ENCODE measurements at places on chromosomes 7 and 10.

GRCh38 chr10:123938890-123939289 is 47.3 kb upstream of the CPXM2 start:
- DNase-seq, result no peak

- no peak for DNase-seq
Measured at GRCh38 chr10:126235091-126235978, 152.9 kb downstream of the ADAM12 start.

GRCh38 chr7:128757203-128757602 is 18.0 kb downstream of the CALU start:
- DNase-seq, result no peak

GRCh38 chr10:21170216-21170615 is 273.1 kb upstream of the NEBL start:
- no peak for DNase-seq

DNA sequence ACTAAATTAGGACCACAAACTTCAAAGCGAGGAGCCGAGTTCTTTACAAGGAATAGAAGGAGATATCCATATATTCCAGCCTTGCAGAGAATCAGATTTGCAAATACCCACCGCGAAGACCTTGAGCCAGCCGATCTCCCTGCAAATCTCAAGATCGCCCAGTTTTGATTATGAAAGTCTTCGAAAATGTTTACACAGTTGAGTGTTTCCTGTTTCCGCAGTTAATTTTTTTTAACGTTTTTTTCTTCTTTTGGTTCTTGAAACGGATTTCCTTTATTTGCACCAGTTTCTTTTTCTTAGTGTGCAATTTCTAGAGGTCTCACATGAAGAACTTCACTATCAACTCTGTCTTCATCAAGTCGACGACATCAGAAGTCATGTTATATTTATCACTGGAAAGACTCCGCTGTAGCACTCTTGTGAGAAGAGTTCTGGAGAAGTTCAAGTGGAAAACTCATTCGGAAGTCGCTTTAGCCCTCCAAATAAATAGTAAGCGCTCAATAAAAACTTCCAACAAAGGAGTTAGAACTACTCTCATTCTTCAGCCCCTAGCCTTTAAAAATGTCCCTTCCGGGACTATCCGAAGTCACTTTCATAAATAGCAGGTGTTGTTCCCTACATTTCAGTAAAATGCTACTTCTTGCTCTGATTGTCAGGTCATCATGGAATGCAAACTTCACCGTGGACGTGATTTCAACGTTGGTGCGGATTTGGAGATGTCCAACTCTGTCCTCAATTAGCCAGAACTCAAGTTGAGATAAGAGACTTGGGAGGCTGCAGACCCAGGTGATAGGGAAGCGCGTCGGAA is 11.9 kb upstream of the SPAG6 start:
- no peak for DNase-seq

DNA sequence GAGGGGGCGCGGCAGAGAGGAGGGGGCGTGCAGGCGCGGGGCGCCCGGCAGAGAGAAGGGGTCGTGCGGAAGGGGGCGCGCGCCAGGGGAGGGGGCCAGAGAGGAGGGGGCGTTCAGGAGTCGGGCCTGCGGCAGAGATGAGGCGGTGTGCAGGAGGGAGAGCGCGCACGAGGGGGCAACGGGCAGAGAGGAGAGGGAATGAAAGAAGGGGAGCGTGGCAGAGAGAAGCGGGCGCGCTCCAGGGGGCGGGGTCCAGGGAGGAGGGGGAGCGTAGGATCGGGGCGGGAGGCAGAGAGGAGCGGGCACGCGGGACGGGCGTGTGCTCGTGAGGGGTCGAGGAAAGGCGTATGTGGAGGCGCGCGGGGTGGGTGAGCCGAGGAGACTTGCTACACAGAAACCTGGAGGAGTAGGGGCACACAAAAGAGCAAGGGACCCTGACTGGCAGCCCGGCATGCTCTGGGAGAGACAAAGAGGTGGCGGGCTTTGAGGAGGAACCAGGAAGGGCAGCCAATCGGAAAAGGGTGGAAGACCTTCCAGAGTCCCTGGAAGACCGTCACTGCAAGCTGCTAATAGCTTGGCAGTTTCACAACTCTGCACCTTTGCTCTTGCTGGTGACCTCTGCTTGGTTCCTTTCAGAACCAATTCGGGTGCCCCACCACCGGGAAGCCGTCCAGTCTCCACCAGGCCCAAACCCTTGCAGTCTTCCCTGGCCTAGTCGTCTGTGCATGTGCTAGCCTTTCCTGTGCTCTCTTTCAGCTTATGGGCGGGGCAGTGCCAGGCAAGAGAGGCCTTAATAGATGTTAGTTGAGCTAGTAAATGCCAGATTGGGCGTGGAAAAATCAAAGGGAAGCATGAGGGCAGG is 639 bp downstream of the DYDC2 start:
- no peak for DNase-seq

DNA sequence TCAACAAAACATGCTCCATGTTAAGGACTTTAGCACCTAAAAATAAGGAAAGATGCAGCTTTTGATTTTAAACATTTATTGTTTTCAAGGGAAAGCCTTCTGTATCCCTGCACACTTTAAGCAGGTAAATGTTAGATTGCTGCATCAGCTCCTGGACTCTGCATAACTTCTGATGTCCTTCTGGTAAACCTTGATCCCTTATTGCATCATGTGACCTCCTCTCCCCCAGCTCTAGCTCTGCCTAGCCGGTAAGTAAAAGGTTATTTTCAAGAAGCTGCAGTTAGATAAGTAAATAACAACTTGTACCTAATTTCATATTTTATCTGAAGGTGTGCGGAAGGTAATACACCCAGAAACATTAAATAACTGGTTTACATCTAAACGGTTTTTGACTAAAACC is 37.5 kb downstream of the PDK4 start:
- DNase-seq, result no peak

DNA sequence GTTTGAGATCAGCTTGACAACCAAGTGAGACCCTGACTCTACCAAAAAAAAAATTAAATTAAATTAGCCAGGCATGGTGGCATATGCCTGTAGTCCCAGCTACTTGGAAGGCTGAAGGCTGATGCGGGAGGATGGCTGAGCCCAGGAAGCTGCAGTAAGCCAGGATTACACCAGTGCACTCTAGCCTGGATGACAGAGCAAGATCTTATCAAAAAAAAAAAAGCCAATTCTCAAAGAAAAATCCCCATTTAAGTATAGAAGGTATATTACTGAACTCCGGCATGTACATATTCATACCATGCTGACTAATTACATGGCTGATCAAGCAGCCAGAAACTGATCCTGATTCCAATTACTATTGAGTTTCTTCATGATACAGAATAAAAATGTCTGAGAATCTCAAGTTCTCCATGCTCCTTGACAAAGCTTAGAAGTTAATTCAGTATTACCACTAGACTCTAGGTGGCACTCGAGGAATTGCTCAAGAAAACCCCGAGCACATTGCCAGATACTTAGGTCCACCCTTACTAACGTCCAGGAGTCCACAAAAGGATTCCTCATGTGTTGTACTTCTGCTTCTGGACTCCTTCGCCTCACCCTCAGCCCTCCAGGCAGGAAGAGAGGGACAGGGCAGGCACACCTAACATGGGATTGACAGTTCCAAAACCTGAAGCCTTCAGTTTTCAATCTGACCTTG is 148.9 kb downstream of the PARD3 start:
- DNase-seq, result no peak

GRCh38 chr7:115822801-115823200 is 207.8 kb downstream of the TFEC start:
- no peak for DNase-seq

DNA sequence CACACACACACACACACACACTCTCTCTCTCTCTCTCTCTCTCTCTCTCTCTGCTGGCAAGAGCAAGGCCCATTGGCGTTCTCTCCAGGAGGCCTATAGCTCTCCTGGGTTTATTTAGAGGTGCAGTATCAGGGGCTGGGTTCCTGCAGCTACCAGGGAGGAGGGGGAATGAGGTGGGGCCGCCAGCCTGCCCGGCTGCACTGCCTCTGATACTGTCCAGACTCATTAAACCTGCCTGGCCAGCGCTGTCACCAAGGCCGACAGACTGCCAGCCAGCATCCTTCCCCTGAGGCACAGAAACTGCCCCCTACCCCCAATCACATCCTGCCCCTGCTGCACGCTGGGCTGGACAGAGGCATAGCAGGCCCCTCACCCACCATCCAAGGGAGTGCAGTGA is 4.3 kb downstream of the PRRT4 start:
- DNase-seq, result no peak

DNA sequence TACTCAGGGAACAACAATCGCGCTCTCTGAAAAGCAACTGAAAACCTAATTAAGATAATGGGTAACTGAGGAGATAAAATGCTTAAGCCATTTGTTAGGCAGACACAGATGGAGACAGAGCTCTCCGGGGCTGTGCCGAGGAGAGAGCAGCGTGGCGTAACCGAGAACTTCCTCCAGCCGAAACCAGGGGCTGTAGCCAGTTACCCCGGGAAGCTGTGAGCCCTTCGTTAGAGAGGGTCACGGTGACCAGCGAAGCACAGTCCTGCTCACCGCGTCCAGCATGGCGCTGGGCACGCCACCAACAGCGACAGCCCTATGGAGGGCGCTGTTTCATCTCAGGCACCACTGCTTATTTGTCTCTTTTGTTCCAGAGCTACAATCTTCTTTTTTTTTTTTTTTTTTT is 16.1 kb downstream of the PAPOLB start:
- DNase-seq, result no peak

DNA sequence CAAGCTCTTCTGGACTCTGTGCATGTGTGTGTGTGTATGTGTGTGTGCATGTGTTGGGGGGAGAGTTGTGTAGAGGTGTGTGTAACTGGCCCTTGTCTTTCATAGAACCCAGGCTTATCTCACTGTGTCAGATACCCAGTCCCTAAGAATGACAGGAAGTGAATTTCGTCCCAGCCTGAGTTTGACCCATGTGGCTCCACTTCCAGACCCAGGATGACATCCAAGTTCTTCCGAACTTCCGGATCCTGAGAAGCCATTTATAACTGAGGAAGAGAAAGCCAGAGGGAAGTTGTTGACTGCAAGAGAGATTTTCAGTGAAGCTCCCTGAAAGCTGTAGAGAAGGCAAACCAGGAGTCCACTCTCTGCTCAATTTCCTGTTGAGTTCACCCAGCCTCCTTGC is 53.2 kb downstream of the ADRB1 start:
- no peak for DNase-seq

DNA sequence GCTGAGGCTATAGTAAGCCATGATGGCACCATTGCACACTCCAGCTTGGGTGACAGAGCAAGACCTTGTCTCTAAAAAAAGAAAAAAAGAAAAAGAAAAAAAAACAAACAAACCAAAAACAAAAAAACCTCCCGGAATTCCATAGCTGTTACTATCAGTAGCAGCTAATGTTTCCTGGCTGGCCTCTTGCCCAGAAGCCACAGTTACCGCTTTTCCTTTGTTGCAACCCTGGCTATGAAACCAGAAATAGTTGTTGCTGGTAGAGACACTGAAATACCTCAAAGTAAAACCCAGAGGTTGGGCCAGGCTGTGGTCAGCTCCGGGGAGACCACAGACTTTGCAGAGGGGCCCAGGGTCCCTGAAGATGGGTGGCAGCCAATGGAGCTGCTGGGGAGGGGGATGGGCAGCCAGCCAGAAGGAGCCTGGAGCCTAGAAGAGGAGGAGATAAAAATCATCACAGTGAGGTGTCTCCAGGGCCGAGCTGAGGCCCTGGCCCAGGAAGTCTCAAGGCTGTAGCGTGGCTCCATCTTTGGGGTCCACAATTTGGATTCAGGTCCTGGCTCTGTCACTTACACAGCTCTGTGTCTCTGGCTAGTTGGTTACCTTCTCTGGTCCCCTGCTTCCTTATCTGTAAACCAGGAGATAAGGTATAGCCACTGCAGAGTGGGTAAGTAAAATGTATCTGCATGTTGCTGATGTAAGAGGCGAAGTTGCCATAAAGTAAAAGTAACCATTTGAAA is 3.4 kb upstream of the CHST12 start:
- DNase-seq, result no peak

DNA sequence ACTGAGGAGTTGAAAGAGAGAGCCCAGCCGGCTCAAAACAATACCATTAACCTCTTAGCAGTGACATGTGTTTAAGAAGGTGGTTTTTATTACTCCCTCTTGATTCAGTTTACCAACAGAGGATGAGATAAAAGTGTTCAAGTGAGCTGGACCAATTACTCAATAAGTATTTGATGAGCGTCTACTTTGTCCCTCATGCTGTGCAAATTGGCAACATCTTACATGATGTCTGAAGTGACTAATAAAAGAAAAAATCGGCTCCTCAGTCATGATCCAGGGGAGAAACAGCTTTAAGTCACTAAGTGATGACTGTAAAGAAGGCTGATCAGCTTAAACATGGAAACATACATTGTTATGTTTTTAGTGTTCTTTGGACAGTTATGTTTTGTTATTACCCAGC is 7.8 kb downstream of the WNT16 start:
- DNase-seq, result no peak

- DNase-seq, result no peak
Measured at GRCh38 chr10:126948355-126949160, 43.3 kb downstream of the DOCK1 start.

GRCh38 chr7:150755473-150756099 is 18.4 kb downstream of the GIMAP5 start:
- no peak for DNase-seq

DNA sequence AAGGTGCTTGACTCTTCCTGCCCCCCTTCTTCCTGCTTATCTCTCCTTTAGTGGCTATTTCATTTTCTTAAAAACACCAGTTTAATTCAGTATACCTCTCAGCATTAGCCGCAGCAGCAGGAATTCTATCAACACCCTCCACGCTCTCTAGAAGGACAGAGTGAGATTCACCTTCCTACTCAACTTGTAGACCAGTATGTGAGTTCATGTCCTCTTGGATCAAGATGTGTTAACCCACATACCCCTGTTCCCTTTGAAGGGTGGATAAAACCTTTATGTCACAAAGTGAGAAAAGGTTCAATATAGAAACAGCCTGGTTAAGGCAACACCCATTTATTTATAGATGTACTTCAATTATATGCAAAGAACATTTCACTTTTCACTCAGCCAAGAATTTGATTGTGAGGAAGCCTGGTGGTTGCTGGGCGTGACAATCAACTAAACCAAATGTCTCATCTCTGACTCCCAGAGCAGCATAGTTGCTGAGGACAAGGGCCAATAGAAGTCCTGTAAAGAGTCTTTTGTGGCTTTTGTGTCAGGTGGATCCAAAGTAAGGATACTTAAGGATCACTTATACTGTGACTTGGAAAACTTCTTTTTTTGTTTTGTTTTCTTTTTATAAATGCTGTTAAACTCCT is 617.1 kb downstream of the SORCS3 start:
- no peak for DNase-seq

GRCh38 chr10:10996966-10997620 is 20.6 kb upstream of the CELF2 start:
- DNase-seq, result no peak

DNA sequence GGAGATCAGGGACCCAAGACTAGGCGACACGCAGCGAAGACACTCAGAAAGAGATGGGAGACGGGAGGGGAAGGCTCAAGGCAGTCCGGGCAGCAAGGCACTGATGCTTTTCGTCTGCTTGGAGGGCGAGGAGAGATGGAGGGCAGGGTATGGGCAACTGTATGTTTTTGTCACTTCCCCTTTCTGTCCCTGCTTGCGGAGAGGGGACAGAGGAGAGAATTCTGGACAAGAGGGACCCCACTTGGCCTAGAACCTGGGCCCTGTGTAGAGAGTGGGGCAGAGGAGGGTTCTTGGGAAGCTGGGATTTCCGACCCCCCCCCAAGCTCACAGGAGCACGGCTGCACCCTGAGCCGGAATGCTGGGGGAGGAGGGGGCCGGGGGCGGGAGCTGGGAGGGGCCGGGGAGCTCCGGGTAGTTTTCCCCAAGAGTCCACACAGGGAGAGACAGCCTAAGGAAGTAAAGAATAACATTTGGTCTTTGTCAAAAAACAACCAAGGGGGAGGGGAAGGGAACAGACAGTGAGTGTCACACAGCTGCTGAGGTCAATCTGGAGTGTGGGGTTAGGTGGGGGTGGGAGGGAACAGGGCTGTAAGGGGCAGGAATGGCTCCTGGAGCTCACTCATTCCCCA is 1.8 kb downstream of the LRCH4 start:
- no peak for DNase-seq
